GM12865 (cell line): ENCODE measurements at places on chromosomes 12 and 14.
A peak's percentile ranks its signal among the peaks of the same experiment; 100 is the strongest.

GRCh38 chr14:21184254-21184653 is 28.4 kb upstream of the OR5AU1 start:
- no peak for DNase-seq

DNA sequence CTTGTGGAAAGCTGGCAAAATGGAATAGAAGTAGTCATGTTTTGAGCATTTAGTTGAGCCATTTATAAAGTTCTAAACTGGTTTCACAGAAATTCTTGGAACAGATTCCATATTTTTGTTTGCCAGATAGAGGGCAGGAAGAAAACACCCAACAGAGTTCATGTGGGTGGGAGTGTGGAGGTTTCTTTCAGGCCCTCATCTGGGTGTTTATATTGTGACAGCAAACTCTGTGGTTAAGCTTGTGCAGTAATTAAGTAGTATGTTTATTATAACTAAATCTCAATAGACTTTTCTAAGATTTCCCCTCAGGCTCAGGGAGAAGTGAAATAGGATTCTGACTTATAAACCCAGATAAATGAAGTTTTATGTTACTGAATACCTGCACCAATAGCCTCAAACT is 57.4 kb downstream of the SPPL3 start:
- no peak for DNase-seq

GRCh38 chr14:60621386-60621785 is 27.9 kb downstream of the SIX1 start:
- no peak for DNase-seq

- DNase-seq, result peak; percentile 69
Measured at GRCh38 chr12:44015333-44015941, 179.6 kb downstream of the TMEM117 start.

GRCh38 chr14:50714450-50715073 is 46.5 kb upstream of the SAV1 start:
- DNase-seq, result peak; percentile 63

DNA sequence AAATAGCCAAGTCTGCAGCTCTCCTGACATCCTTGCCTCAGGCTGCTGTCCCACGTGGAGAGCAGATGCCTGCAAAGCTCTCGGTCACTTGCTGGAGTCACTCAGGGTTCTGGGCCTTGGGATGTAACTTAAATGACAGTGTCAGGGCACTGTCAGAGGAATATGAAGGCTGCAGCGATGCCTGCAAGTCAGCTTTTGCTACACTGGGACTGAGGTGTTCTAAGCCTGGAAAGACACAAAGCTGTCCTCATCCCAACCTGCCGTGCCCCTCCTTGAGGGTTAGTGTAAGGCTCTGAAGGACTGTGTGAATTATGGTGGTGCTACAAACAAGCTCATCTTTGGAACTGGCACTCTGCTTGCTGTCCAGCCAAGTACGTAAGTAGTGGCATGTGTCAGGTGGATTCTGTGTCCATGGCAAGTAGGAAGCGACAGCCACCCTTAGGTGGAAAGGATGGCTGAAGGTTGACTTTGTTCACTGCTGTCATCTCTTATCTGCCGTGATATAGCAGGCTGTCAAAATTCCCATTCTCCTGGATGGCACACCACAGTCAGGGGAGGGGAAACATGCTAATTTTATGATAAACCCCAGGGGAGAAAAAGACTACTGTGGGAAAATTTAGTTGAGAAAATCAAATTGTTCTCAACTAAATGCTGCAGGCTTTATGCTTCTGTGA is 79.9 kb downstream of the DAD1 start:
- DNase-seq, result peak; percentile 82

- DNase-seq, result no peak
Measured at GRCh38 chr12:19430988-19431387, 8.3 kb upstream of the AEBP2 start.

- DNase-seq, result no peak
Measured at GRCh38 chr14:94123296-94123695, 6.1 kb downstream of the IFI27L2 start.

DNA sequence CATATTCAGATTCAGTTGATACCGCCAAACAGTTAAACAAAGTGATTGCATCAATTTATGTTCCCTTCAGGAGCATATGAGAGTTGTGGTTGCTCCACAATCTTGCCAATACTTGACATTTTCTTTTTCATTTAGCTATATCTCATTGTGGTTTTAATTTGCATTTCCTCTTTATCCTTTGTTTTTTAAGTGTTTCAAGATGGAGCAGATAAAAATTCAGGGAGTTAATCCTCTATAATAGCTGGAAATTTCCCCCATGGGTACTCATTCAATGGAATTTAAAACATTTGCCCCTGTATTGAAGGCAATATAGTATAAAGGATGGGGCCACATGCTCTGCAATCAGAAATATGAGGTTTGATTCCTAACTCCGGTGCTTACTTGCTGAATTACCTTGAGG is 1.1 kb upstream of the EXD2 start:
- no peak for DNase-seq

GRCh38 chr12:18578191-18578590 is 159.6 kb downstream of the PLCZ1 start:
- DNase-seq, result no peak

- DNase-seq, result no peak
Measured at GRCh38 chr14:99412117-99413061, 68.3 kb downstream of the SETD3 start.

DNA sequence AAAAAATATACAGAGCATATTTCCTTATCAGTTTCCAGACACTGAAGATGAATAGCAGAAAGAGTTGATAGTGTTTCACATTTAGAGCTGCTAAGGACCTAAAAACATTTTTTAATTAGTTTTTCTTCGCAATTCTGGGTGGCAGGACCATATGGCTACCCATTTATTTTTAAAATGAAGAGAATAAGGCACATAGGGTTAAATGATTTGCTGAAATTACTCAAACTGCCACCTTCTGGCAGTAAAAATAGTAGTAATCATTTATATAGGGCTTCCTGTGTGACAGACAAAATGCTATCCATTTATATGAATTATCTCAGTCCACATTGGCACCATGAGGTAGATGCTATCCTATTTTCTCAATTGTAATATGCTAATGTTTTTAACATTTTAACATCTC is 108.6 kb upstream of the CCDC196 start:
- DNase-seq, result no peak

DNA sequence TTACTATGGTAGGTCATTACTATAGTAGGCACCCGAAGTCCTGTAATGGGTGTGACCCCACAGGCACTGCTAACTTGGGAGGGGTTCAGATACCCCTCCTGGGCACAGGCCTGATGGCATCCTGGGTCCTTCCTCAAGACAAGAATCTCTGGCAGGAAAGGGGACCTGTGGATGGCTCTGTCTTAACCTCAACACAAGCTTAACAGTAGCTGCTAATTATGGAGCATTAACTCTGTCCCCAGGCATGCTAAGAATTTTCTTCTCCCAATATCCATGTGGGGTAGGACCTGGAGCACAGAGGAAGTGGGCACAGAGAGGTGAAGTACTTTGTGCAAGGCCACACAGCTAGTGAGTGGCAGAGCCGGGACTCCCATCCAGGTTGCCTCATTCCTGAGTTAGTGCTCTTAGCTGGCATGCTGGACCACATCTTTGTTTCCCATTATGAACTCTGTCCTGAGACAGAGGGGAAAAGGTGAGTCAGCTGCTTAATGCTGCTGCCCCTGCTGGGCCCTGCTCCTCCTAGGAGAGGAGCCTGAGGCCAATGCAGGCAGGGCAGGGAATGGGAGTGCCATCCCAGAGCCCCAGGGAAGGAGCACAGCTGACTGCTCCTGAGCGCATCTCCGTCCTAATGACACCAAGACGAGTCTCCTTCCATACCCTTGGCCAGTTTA is 32.1 kb downstream of the GALNT16 start:
- DNase-seq, result no peak

GRCh38 chr12:1989111-1989510 is 15.1 kb downstream of the DCP1B start:
- no peak for DNase-seq

- DNase-seq, result no peak
Measured at GRCh38 chr14:73176685-73177084, 40.4 kb downstream of the PSEN1 start.

DNA sequence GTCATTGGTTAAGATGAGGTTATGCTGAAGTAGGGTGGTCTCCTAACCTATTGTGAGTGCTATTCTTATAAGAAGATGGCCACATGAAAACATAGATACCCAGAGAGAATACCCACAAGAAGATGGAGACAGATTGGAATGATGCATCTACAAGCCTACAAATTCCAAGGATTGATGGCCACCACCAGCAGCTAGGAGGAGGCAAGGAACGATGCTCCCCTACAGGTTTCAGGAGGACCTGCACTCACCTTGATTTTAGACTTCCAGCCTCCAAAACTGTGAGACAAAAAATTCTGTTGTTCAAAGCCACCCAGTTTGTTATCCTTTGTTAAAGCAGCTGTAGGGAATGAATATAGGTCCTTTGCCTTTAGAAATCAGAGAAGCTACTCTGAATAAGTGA is 227.4 kb downstream of the NEDD1 start:
- DNase-seq, result no peak

DNA sequence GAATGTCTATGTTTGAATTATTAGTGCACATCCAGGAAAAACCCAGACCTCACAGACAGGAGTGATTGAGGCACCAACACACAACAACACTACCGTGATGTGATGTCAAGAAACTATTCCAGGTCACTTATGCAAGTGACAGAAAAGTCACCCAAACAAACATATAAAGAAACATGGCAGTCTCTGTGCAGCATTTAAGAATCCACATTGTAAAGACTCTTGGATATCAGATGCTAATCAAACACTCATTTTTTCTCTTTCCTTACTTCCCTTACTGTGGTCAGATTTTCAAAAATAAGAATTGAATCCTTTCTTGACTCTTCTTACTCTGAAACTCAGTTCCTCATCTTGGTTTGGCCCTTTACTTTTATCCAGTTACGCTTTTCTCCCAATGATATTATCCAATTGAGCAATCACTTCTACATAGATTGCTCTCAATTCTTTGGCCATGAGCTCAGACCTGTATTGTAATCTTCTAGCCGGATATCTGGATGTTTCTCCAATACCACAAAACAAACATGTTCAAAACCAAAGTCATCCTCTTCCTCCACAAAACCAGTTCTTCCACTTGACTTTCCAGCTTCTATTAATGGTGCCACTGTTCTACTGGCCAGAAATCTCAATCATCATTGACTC is 115.4 kb downstream of the DUSP6 start:
- no peak for DNase-seq

DNA sequence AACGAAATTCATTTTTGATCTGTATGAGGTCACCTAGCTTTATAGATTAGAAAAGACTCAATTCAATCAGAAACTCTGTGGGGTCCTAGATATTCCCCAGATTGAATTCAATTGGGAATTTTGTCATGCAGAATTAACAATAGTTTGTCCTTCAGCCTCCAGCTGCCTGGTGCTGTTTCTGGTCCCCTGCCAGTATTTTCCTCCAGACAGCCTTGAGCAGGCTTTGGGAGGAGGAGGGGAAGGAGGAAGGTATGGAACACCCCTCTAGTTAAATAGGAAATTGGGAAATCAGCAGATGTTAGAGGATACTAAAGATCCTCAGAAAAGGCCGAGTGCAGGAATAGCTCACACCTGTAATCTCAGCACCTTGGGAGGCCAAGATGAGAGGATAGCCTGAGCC is 10.6 kb downstream of the GRIP1 start:
- DNase-seq, result no peak

DNA sequence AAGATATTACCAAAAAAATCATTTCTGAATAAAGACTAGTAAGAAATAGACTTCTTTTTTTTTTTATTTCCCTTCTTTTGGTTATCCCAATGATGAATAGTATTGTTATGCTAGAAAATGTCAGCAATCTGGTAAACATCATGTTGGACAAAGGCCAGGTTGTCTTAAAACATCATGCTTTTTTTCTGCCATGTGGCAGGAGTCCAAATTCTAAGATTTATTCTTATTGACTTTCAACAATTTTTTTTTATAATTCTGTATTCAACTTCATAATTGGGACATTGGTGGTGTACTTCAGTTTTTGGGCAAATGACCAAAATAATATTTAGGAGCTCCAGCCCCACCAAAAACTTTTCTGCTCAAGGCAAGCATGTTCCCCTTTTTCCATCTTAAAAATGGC is 10.5 kb downstream of the DCN start:
- no peak for DNase-seq

DNA sequence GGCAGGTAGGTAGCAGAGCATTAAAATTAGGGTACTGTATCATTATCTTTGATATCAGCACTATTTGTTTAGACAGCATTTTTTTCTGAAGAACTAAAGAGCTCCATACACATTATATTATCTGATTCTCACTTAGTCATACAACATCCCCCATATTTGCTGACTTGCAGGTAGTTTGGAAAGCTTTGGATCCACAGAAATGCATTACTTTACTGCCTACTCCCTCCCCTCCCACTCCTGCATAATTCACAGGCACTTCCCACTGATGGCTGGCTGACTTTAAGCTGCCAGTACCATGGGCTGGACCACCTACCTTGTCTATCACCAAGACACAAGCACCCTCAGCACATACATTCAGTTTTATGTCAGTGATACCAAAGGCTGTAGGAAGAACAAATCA is 110.4 kb downstream of the SLC8A3 start:
- DNase-seq, result no peak

GRCh38 chr14:58864751-58865513 is 227.2 kb downstream of the DACT1 start:
- no peak for DNase-seq

DNA sequence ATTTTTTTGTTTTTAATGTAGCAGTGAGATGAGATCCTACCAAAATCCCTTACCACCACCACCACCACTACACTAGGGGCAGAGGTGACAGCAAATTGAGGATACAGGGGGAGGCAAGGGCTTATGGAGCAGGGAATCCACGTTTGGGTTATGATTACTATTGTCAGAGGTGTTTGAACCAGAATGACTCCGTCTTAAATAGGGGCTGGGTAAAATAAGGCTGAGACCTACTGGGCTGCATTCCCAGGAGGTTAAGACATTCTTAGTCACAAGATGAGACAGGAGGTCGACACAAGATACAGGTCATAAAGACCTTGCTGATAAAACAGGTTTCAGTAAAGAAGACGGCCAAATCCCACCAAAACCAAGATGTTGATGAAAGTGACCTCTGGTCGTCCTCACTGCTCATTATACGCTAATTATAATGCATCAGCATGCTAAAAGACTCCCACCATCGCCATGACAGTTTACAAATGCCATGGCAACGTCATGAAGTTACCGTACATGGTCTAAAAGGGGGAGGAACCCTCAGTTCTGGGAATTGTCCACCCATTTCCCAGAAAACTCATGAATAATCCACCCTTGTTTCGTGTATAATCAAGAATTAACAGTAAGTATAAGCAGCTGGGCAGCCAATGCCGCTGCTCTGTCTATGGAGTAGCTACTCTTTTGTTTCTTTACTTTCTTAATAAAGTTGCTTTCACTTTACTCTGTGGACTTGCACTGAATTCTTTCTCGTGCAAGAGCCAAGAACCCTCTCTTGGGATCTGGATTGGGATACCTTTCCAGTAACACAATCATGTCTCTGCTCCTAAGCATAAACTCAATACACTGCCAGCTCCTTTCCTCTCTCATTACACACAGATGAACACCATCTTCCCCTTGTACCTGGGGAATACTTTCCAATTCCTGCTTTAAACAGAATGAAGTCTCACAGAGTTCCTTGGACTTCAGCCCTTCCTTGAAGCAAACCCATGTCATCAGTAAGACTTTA is 16.7 kb upstream of the CRY1 start:
- no peak for DNase-seq
